ENCODE measurements at places on chromosomes 3 and 15.

DNA sequence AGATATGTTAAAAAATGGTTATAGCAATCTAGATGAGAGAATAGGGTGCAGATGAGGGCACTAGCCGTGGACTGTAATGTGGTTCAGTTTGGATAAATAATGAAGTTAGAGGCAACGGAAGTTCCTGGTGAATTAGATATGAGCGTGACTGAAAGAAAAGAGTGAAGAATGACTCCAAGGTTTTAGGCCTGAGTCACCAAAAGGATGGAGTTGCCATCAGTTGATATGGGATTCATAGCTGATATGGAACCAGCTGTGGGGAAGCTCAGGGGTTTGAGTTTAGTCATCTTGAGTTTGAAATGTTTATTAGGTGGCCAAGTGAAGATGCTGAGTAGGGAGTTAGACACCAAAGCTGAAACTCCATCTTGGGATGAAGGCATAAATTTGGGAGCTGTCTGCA, 66.2 kb downstream of the SSR3 start:
- DNase-seq = no peak

- no peak for DNase-seq
These were observed 121.1 kb downstream of the MEX3B start for GRCh38 chr15:81924729-81925128.

- no peak for DNase-seq
These were observed 151.7 kb upstream of the PTPRG start for GRCh38 chr3:61409638-61410037.

DNA sequence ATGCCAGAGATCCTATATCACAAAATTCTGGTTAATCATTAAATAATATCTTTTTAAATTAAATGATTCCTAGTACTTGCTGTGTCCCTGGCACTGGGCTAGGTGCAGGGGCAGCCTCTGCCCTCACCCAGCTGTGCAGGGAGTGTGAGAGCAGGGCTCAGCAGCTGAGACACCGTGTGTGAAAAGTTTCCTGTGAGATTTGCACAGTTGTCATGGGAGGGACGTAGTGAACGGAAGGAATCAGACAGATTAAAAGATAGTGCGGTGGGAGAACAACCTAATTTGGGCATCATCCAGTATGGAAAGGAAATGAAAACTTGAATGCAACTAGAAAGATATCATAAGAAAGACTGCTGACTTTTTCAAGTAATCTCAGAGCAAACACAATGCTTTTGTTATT, 204.1 kb downstream of the SSR3 start:
- DNase-seq = no peak

DNA sequence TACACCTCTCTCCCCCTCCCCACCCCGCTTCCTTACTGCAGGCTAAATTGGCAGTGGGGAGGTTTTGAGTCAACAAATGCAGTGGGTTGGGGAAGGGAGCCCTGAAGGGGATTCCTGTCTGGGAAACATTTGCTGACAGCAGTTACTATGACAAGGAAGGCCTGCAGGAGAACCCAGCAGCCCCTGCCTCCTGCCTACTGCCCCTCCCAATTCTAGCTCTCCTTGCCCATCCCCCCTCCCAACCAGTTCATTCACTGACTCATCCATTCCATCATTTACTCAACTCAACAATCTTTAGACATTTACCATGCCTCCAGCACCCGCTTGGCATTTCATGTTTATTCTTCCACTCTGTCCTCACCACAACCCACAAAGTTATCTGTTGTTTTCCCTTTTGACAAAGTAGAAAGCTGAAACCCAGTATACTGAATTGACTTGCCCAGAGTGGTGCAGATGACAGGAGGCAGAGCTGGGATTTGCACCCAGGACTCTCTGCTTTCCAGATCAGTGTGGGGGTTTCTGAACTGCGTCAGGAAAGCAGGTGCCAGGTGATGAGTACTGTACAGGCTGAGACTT, 75.0 kb downstream of the MAGEF1 start:
- no peak for DNase-seq

DNA sequence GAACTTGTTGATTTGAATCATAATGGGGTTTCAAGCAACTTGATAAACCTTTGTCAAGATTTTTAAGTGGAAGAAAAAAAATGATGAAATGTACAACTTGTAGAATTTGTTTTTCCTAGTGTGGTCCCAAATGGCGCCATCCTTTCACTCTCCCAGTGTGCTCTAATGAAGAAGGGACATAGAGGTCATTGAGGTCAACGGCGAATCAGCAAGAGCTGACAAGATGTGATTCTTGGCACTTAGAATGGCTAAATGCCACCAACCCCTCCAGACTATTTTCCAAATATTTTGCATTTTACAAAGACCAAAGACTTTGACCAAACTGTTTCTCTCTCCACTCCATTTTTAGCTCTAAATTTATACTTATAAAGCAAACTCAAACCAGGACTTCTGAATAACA, 320.2 kb upstream of the MME start:
- no peak for DNase-seq

DNA sequence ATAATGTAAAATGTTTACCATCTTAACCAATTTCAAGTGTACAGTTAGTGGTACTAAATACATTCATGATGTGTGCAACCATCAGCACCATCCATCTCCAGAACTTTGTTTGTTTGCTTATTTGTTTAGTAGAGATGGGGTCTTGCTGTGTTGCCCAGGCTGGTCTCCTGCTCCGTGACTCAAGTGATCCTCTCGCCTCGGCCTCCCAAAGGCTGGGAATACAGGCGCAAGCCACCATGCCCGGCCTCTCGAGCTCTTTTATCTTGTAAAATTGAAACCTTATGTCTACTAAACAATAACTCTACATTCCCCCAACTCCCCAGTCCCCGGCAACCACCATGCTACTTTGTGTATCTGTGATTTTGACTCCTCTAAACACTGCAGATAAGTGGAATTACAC, 31.9 kb downstream of the FBXO45 start:
- DNase-seq = no peak

DNA sequence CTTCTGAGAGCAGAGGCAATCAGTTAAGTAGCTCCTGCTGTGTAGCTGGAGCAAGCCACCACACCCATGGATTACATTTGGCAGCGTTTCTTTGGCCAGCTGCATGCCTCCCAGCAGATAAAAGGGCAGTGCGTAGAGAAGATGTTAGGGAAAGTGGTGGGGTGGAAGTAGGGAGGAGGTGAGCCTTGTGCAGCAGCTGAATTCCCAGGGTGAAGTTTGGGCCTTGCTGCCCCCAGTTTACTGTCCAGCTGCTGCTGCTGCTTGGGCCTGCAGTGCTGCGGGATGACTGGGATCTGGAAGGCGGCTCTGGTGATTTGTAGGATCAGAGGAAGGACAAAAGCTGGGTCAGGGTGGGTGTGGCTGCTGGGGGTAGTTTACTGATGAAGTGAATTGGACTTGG, 318.7 kb upstream of the C2CD4B start:
- DNase-seq = no peak

DNA sequence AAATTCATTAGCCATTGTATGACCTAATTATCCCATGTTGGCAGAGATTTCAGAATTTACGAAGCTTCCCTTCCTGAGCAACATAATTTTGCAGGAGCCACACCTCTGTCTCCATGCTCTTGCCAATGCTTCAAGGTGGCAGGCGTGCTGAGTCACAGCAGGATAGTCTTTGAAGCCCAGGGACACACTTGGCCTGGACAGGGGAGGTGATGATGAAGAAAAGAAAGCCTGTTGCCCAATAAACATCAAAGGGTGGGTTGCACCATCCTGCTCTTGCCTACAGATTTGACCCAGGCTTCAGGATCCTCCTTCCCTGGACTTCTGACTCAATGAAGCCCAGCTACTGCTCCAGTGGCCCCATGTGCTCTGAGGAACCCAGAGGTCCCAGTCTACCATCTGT, 117.1 kb downstream of the MINAR1 start:
- DNase-seq = no peak

DNA sequence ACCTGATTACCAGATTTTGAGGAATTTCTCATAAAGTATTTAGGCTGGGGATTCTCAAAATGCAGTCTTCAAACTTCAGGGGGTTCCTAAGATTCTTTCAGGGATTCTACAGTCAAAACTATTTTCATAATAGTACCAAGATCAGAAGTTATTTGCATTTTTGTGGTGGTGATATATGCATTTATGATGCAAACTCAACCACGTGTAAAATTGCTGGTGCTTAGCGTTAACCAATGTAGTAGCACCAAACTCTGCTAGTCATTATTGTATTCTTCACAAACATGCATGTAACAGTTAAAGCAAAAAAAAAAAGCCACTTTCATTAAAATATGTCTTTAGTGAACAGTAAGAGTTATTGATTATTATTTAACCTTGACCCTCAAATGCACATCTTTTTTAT, 274.9 kb upstream of the DNAJC19 start:
- DNase-seq = no peak

DNA sequence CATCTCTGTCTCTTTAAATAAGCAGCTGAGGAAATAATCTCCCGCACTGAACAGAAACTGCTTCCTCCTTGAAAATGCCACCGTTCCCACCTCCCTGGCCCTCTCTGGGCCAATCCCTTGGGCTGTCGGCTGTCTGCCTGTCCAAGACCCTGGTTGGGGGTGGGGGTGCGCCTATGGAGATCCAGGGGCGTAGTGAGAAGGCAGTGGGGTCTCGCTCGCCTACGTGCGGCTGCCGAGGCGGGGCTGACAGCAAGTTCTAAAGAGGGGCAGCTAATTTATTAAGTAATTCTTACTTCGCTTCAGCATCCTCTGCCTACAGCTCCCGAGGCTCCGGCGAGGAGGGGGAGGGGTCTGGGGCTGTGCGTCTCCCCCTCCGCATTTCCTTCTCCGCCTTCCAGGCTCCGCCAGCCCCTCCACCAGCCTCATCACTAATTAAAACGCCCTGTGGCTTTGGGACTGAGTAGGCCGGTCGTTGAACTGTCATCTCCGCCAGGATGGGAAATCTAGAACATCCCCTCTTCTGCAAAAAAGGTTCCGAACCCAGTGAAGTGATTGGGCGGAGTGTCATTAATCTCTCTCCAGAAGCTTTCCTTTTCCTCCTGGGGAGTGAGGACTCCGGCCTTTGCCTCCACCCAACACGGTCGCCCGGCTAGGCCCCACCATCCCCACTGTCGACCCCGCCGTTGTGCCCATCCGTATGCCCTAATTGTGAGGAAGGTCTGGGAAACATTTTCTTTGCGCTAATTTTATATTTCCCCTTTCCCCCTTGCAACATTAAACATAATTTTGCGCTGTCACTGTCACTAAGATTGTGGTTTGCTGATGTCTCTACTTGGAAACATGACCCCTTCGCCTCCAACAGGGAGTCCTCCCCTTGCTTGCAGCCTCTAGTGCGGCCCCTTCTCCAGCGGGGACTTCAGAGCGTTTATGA, 16.9 kb downstream of the NR2F2 start:
- DNase-seq = no peak

DNA sequence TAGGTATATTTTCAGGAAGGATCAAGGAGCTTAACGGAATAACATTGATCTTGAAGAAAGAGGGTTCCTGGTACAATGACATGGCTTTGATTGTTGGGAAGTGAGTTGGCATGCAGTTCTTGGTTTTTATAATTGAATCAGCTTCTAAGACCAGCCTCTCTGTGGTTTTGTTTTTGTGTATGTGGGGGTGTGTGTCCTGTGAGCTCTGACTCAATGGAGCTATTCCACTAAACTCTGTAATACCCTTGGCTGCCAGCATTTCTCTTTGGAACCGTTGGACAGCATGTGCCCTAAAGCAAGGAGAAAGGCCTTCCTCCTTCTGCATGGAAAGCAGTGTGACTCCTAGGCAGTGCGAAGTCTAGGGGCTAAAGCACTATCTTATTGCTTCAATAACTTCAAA, 124.8 kb downstream of the EDEM1 start:
- DNase-seq = no peak

- DNase-seq = no peak
These were observed 1536.7 kb downstream of the SI start for GRCh38 chr3:163541629-163542028.

- no peak for DNase-seq
These were observed 983 bp upstream of the ALAS1 start for GRCh38 chr3:52196977-52197376.

DNA sequence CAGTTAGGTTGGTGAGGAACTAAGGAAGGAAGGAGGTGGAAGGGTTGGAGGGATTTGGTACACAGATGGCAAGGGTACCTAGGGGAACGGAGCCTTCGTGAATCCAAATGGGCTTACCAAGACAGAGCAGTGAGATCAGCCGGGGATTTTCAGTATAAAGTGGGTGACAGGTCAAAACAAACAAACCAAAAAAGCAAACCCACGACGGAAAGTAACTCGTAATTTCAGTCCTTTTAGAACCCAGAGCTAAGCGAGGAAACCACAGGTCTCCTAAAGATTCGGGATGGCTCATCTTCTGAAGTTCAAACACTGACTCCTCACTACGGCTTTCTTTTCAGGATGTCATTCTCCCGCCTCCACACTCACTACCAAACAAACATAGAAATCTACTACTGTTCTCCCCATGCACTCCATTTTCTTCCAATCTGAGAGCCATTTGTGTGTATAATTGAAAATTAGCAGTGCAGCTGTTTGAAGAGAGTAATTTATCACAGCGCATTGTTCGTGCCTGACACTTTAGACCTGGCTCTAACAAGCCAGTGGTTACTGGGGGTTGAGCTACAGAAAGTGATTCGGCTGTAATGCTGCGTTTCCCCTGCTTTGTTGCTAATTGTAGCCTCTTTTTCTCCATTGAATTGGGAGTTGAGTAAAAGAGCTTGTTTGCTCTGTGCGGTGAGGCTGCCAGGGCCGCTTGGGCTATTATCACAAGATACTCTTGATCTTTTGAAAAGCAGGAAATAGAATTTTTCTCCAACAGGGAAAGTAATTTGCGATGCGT, 64.7 kb upstream of the CCDC39 start:
- no peak for DNase-seq

GRCh38 chr3:57918123-57918837, 89.9 kb upstream of the FLNB start:
- DNase-seq = no peak

GRCh38 chr3:177190756-177191681, 6.3 kb downstream of the TBL1XR1 start:
- no peak for DNase-seq

DNA sequence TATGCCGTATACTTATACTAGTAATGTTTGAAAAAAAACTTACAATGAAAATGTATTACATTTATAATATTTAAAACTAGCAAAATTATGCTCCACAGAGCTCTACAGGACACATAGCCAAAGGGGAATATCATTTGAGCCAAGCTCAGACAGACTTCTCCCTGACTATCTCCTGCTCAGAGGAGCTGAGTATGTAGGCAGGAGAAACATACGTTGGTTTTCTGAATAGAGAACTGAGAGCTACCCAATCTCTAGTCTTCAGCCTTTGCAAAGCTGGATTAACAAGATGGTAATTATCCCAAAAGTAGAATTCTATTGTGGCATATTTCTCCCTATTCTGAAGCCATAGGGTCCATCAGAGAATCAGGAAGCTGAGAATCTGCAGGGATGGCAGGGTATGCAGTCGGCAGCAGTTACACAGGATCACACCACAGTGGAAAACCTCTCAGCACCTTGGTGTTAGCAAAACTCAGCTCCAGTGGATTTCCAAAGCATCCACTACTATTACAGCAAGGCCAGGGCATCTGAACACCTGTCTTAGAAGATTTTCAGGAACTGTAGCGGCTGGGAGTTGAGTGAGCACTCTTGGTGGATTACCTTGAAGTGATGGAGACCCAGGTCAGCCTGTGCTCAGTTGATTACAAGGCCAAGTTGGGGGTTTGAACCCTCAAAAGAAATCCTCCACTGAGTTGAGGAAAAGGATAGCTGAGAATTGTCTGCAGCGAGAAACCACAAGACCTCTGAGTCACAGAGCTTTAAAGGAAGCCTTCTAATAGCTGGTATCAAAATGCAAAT, 30.1 kb downstream of the GPR15 start:
- no peak for DNase-seq

GRCh38 chr3:178586076-178586475, 49.8 kb downstream of the KCNMB2 start:
- no peak for DNase-seq
